ENCODE measurements at places on chromosomes 1 and 21. TPM values are rescaled to one million over a fixed set of nuclear protein-coding genes. Genes with fewer than 3 reads are reported as not detected.

LCE1F gene
- not detected for total RNA-seq

DNA sequence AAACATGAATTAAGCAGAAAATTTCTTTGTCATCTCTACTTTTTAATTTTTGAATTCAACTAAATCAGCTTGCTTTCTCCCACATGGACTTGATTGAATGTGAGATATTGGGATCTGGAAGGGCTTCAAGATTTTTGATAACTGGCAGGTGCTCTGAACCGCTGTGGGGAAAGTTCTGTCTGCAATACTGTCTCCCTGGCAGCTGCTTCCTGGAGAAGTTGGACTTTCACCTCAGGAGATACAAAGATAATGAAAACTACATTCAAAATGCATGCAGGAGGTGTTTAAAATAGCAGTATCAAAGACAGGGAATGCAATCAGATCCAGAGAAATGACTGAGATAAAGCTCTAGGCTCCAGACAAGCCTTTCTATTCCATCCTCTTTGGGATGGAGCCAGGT lies 338.3 kb downstream of the NEGR1 start:
- no peak for DNase-seq

DNA sequence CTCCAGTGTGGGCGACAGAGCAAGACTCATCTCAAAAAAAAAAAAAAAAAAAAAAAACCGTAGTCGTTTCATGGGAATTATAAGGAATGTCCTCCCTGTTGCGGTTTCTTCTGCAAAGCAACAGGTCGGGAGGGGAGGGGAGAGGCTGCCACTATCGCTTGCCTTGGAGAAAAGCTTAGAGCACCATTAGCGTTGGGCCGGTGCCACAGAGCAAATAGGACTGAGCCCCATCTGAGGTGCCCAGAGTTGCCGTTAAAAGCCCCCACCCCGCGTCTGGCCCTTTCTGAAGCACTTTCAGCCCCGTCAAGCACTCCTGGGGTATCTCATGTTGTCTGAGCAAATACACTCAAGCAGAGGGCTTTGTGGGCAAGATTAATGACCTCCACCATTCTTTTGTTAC lies 2.2 kb downstream of the RIPPLY3 start:
- DNase-seq, result no peak

DNA sequence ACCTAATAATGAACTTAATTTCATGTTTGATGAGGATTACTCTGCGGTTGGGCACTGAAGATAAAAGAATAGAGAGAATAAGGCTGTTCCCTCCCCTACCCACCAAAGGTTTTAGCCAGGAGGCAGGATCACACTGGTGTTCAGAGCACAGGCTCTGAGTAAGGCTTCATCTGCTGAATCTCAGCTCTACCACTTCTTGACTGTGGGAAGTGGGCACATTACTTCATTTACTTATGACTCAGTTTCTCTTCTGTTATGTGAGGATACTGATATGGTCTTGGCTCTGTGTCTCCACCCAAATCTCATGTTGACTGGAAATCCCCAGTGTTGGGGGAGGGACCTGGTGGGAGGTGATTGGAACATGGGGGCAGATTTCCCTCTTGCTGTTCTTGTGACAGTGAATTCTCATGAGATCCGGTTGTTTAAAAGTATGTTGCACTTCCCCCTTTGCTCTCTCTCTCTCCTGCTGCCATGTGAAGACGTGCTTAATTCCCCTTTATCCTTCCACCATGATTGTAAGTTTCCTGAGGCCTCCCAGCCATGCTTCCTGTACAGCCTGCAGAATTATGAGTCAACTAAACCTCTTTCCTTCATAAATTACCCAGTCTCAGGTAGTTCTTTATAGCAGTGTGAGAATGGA lies 79.7 kb downstream of the SMYD2 start:
- no peak for DNase-seq
